ENCODE measurements at places on chromosomes 1 and 21.

DNA sequence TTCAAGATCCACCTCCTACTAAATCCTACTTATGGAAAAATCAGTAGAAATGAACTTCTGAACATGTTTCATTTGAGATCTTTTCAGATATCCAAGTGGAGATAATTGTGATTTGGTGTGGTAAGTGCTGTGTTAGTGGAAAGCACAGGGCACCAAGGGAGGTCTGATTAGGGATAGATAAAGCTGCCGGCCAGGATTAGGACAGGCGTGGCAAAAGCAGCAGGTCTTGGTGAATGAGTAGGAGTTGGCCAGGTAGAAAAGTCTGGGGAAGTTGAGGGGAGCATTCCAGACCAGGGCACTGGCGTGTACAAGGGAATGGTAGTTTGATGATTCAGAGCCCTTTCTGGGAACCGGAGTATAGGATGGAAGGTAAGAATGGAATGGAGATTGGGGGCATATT is 47.8 kb downstream of the AZIN2 start:
- no peak for DNase-seq

DNA sequence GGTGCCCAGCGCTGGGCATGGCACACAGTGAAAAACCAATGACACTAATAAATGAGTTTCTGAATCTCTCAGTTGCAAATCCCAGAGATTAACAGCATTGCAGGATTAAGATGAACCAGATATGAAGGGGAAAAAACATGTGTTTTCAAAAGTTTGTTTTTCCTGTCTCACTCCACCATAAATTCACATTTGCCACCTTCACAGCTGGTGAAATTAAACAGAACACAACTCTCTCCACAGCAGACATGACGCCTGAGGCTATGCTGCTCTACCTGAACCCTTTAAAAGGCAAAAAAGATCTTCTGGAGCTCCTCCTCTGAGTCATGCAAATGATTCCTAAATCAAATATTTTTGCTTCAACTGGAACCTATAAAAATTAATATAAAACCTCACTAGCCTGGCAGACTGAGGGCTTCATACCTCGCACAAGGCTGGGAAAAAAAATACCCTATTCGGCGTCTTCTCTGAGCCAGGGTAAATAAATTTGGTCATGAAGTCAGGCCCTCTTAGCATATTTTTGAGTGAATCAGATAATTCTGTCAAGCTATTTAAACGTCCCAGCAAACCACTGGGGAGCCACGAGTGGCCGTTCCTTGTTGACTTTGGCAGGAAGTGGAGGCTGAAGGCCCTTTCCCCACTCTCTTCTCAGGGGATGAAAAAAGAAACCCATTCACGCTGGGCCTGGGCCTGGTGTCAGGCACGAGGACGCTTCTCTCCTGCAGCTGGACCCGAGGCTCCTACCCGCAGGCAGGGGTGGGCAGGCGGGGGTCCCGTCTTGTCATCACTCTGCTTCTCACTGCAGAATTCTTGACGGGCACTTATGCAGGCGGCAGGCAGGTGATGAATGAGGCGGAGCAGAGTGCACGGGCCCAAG is 53.0 kb downstream of the DMRTB1 start:
- DNase-seq: no peak

DNA sequence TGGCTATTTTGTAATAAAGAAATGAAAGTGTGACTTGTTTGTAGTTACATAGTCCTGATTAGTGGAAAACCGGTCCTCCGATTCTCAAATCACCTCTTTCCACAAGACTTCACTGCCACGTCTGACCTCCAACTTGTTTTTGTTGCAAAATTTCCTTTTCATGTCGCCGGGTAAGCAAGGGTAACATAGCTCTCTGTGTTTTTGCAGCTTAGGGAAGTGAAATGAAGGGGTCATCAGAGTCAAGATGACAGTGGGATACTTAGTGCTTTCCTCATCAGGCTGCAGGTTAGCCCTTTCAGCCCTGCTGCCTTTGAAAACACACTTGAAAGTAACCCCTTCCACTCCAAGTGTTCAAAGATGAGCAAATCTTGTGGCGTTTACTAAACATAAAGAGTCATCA is 217.9 kb downstream of the USP25 start:
- DNase-seq: no peak

DNA sequence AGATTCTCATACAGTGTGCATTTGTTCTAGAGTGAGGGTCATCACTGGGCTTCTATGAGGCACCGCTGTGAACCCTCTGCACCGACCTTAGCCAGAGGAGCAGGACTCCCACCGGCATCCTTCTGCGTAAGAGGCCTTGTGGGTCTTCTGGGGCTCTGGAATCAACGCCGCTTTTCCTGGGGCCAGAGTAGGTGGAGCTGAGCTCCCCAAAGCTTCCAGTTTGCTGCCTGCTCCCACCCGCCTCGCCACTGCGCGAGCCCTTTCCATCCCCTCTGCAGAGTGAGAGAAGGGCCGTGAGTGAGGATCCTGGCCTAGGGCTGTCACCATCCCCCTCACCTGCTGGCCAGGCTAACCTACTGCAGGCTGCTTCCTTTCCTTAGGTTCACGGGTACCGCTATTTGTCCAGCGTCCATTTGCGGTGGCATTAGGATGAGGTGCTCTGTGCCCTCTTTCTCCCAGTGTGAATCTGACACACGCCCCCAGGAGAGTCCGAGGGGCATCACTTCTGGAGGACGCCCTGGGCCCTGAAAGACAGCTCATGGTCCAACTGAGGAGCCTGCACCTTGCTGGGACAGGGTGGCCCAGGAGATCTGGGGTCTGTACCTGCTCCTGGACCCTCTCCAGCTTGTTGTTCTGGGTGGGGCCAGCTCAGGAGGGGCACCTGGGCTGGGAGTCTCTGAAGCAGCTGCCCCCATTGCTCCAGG is 36.2 kb downstream of the UMODL1 start:
- DNase-seq: no peak

DNA sequence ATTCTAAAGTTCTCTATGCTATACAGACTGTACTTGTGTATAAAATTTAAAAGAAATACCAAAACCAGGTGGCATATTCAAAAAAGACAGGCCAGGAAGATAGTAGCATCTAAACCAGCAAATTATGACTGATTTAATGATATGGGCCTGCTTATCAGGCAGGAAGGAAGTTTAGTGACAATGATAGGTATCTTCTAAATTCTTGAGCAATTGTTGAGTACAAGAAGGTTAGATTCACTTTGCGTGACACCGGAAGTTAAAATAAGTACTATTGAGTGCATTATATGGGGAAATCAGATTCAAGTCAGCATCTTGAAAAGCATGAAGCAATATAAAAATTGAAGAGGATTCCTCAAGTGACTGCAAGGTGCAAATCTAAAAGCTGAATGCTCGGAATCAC is 186.8 kb upstream of the RGS18 start:
- DNase-seq: no peak

- DNase-seq: no peak
Measured at GRCh38 chr1:44605914-44606615, 68.2 kb downstream of the TMEM53 start.

DNA sequence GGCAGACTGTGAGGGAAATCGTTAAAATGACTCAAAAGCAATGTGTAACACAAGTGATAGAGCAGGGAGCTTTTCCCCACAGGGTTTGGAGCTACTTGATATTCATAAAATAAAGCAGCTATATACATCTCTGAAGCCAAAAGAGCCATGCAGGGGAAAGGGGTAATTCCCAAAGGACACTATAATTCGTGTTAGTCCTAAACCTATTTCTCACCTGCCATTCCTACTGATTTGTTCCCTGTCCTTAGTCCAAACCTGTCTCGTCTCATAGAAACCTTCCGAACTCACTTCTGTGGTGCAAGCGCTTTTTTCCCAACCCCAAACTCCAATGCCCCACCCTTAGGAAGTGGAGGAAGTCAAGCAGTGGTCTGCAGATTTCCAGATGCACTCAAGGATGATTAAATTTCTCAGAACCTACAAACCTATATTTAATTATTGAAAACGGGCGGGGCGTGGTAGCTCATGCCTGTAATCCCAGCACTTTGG is 946 bp upstream of the HNRNPR start:
- DNase-seq: no peak

- no peak for DNase-seq
Measured at GRCh38 chr1:192395895-192396294, 79.1 kb downstream of the RGS21 start.

DNA sequence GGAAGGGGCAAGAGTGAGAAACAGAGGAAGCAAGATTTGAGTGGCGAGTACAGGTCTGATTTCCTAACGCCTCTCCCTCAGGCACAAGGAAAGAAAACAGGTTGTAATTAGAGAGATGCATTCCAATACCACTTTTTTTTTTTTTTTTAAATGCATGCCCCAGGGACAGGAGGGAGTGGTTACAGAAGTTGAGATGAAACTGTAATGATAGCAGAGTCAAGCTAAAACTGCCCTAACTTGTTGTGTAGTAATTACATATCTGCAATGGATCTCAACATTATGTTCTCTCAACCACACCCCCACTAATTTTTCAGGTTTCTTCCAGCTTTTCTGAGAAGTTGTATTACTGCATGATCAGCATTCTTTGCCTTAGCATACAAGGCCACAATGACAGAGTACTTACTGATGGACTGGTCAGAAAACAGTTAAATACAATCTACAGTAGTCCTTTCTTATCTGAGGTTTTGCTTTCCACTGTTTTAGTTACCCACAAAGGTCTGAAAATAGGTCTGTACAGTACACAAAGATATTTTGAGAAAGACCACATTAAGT is 5.5 kb downstream of the ETV3 start:
- DNase-seq: no peak

DNA sequence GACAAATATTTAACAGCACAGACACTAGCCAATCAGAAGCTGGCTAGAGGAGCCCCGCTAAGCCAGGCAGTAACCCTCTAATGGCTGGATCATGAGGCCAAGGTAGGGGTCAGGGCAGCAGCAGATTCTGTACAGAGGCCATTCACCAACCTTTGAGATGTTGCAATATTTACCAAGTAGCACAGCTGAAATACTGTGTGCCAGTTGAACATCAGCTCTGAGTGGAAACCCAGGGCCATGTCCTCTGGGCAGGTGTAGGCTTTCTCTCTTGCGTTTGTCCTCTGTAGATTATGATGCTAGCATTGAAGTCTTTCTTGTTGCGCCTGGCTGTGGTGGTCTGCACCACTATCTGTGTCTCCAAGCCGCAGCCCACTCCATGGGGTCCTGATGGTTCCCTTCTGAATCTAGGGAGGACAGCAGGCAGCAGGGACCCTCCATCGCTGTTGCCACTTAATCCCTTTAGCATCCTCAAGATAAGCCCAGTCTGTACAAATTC is 2.5 kb upstream of the COG2 start:
- no peak for DNase-seq

GRCh38 chr1:67230539-67230938 is 64.3 kb downstream of the IL23R start:
- no peak for DNase-seq

GRCh38 chr1:163035446-163036249 is 33.5 kb upstream of the RGS4 start:
- DNase-seq: no peak

DNA sequence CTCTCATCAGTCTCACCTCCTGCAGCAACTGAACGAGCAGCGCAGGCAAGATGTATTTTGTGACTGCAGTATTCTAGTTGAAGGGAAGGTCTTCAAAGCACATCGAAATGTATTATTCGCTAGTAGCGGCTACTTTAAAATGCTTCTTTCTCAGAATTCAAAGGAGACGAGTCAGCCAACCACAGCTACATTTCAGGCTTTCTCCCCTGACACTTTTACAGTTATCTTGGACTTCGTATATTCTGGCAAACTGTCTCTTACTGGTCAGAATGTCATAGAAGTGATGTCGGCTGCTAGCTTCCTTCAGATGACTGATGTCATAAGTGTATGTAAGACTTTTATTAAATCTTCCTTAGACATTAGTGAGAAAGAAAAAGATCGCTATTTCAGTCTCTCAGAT is 53.7 kb downstream of the ZBTB8A start:
- DNase-seq: no peak

DNA sequence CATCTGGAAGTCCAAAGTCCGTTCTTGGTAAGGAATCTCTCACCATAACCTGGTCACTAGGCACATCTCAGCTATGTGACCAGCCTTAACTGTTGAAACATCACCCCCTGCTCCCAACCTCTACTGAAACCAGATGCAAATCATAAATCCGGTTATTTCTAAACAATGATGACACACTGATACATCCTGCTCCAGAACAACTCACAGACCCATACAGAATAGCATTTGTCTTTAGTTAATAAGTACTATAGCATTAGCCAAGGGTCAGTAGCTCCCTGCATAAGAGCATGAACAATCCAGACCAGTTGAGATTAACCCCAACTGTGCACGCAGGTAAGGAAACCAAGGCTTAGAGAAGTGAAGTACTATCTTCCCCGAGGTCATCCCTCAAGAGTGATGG is 38.0 kb upstream of the KCTD3 start:
- DNase-seq: no peak

- DNase-seq: no peak
Measured at GRCh38 chr1:163442895-163443294, 121.1 kb downstream of the NUF2 start.

DNA sequence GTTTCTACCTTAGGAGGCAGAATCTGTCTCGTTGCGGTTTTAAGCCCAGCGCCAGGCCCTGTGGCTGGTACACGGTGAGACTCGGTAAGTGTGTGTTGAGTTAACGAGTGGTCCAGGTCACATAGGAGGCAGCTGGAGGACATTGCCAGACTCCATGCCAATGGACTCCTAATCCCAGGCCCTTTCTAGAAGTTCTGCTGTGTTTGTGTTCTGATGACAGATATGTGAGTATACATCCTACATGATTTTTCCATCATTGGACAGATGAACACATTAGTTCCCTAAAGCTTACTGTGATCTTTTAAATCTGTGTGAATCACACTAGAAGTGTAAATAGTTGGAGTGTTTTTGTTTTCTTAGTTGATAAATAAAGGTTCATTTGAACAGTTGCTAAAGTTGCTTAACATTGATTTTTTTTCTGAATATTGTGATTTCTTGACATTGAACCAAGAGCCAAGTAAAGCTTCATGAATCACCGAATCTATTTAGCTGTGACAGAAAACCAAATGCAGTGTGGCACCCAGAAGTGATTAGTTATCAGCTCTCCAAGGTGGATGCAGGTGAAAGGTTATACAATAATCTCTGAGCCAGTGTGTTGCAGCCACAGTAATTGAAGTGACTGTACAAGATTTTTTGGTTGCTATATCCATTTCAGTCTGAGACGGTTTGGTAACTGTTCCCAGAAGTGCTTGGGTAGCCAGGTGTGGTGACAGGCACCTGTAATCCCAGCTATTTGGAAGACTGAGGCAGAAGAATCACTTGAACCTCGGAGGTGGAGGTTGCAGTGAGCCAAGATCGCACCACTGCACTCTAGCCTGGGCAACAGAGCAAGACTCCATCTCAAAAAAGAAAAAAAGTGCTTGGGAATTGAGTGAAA is 46.3 kb downstream of the DOP1B start:
- DNase-seq: no peak
